ENCODE measurements at places on chromosomes 1 and 21.

DNA sequence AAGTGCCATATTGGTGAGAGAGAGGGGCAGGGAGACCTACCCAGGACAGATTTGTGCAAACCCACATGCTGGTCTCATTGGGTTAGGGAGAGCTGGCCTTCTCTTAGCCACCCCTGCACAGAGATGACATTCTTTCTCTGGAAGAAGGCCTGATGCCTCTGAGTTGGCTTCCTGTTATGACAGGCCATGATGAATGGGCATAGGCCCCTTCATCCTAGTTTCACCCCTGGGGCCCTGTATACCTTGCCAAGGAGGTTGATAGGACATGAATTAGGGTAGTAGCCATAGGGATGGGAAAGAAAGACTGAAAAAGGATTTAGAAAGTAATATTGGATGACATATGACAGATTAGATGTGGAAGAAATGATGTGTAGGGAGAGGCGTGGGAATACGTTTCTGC is 46.6 kb downstream of the TENT5C start:
- no peak for DNase-seq

DNA sequence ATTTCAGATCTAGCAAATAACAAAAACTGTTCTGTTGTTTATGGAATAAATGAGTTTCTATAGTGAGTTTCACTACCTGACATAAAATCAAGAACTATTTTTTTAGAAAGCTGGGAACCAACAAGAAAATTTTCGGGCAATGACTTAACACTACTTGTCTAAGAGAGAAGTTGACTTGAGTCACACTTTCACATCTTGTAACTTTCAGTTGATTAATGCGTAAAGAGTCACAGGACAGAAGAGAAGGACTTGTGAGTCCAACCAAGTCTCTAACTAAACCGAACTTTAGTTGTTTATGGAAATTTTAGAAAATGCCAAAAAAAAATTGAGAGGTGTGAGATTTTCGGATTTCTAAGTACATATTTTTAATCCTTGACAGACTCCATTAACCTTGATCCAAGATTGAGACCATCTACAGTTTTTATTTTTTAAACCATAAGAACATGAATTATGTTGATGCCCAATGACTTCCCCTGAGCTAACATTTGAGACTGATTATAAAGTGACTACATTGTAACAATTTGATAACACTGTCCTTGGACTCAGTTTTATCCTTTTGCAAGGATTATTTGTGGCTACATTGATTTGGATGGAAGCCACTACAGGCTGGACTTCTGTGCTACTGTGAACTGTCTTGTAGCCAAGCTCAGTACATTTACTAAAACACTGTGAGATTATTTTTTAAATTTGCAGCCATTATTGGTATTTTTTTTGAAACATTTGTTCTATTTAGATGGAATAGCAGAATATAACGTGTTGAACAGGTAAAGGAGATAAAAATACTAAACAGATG is 284.0 kb downstream of the PTPRC start:
- DNase-seq, result no peak

DNA sequence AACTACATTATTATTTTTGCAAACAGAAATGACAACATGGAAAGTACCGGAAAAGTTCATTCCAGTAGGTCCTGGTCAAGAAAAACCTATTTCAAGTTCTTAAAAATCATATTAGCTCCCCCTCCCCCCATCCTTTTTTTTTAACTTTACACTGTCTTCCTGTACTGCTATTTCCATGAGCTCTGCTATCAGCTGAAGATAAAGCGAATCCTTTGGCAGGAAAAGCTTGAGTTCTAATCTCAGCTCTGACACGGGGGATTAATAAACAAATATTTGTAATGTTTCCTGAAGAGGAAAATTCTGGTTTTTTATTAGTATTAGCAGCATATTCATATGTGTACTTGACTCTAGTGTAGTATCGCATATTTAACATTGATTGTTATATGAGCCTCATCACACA is 190.7 kb upstream of the ESRRG start:
- DNase-seq, result no peak

DNA sequence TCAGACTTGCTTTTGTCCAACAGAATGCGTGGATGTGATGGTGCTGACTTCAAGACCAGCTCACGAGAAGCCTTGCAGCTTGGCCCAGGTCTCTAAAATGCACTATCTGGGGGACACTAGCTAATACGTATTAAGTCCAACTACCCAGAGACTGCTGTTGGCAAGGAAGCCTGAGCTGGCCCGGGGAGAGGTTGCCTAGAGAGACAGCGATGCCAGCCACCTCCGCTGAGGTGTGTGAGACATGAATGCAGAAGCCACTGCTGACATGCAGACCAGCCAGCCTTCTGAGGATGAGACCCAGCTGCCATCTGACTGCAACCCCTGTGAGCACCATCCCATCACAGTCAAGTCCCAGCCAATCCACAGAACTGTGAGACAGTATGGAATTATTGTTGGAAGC is 32.5 kb downstream of the THAP3 start:
- no peak for DNase-seq

DNA sequence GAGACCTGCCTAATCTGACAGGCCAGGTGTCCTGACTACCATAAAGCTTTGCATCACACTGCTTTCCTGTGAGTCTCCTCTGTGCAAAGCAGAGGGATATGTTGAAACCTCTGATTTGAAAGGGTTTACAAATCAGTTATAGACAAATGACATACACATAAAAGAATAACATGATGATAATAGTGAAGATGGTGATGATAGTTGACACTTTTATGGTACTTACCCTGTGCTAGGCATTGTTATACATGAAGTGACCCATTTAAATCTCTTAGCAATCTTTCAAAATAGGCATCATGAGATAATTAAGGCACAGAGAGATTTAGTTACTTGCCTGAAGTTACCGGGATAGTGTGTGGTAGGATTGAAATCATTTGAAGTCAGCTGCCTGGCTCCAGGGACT is 34.1 kb upstream of the PKN2 start:
- DNase-seq, result no peak

GRCh38 chr1:24865587-24865986 is 64.5 kb downstream of the RUNX3 start:
- DNase-seq, result no peak

- DNase-seq, result no peak
Observed at GRCh38 chr1:90723590-90724108, 6.5 kb upstream of the BARHL2 start.

All from activated T-helper 2 cell treated with anti-CD3 and anti-CD28 coated beads, Interferon-gamma antibody, Interleukin-2, Interleukin-4, amounts not matched to agents 10 μg/mL and 5 μg/mL and 100 μg/mL, durations not matched to agents 14 hours and 24 hours and 36 hours (primary cell).